ENCODE measurements at places on chromosomes 2 and 18.

GRCh38 chr18:53971331-53971730, 253.1 kb downstream of the MBD2 start:
- no peak for DNase-seq

DNA sequence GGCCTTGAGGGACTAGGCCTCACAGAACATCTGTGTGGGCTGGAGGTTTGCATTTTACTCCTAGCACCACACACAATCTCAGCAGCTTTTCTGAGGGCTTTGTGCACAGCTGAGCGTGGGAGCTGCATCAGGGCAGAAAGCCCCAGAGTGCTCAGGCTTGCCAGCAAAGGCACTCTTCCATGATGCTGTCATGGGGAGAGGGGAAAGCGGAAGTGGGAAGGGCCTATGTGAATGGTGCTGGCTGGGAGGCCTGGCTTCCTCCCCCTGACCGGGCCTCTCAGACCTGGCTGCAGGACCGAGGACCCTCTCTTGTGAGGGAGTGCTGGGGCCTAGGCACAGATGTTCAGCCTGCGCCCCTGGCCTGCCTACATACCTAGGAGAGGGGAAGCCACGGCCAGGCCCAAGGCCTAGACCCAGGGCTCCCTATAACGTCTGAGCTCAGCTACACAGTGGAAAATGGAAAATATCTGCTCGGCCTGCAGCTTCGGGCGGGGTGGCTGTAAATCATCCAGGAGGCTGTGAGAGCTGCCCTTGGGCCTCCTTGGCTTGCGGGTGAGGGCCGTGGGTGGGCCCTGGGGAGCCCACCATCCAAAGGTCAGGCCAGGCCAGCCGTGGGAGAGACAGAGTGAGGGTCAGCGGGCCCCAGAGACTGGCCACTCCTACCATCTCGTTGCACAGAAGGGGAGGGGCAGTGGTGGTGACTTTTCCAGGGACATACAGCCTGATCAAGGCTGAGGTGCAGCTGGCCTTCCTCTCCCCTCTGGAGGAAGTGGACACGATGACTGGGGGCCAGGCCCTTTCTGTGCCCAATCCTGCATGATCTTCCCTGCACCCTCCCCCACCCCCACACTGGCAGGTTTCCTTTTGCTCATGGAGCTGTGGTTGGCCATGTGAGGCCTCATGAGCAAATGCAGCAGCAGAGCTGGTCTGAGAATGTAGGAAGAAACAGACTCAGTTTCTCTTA, 22.8 kb downstream of the GLI2 start:
- DNase-seq, result peak; percentile 92

- DNase-seq, result no peak
Measured at GRCh38 chr2:35986871-35987270, 368.7 kb upstream of the CRIM1 start.

- DNase-seq, result no peak
Measured at GRCh38 chr2:10058251-10059015, 15.1 kb downstream of the KLF11 start.

DNA sequence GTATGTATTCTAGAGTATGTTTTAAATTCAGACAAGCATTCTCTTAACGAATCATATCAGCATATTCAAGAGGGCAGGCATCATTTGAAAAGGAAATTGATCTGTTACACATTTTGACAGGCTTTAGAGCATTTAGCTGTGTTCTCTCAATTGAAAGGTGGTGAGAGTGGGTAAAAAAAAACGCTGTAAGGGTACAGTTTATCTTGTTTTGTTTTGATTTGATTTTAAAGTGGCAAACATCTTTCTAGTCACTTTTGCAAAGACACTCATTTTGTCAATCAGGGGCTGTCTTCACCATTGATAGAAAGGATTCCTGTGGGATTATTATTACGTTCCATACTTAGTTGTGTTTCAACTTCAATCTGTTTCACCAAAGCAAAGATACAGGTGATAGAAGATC, 2.2 kb downstream of the CDH19 start:
- peak; percentile 10 for DNase-seq

DNA sequence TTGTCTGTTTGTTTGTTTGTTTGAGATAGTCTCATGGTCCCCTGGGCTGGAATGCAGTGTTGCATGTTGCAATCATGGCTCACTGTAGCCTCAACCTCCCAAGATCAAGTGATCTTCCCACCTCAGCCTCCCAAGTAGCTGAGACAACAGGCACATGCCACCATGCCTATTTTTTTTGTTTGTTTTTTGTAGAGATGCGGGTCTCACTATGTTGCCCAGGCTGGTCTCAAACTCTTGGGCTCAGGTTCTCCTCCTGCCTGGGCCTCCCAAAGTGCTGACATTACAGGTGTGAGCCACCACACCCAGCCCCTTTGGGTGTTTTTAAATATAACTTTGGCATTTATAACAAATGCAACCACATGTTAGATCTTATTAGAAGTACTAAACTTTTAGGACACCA, 37.5 kb downstream of the ARL5A start:
- no peak for DNase-seq

Measured in eye (tissue), 1 donor.